Liver (tissue), 10 donors: ENCODE measurements at places on chromosomes 5 and 9. TPM values are rescaled to one million over a fixed set of nuclear protein-coding genes. Genes with fewer than 3 reads are reported as not detected.
A peak's percentile ranks its signal among the peaks of the same experiment; 100 is the strongest.

DNA sequence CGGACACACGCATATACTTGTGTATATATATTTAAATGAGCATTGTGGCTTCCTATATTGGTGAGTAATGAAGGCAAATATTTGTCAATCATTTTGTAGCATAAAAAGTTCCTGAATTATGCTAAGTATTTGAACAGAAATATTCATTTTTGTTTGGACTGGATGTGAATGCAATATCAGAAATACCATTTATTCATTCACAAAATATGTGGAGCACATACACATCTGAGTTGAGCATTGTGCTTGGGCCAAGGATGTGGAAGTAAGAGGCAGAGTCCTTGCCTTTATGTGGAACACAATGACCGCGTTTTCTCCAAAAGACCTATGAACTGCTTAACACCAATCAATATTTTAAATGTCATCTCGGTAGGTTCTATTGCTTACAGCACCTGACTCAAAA lies 1086.5 kb downstream of the NR2F1-AS1 start:
- H3K4me1 ChIP-seq: no peaks in the 10 kb centered on the region
- no peak for DNase-seq
- H3K27me3 ChIP-seq: no peaks in the 10 kb centered on the region
- H3K36me3 ChIP-seq: no peaks in the 10 kb centered on the region
- H3K27ac ChIP-seq: no peak overlapping the region

DNA sequence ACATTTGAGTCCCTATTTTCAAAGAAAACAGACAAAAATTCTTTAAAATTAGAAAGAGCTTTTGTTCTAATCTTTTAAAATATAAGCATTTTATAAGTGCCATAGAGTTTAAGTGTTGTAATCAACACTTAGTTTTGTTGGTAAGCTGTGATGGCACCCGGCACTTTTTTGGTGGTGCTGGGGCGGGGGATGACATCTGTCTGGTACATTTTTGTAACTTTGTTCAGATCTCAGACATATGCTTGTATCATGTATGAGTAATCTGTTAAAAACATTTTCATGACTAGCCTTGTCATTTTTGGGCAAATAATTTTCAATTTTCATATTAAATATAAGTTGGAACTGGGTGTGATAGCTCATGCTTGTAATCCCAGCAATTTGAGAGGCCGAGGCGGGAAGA lies 51.7 kb downstream of the UBAP1 start:
- no peak for DNase-seq
- H3K4me1 ChIP-seq: peaks cover 17% of the 10 kb centered on the region
- H3K4me3 ChIP-seq: no peak overlapping the region
- peaks cover 4% of the 10 kb centered on the region for H3K36me3 ChIP-seq
- H3K27ac ChIP-seq: no peak overlapping the region

DNA sequence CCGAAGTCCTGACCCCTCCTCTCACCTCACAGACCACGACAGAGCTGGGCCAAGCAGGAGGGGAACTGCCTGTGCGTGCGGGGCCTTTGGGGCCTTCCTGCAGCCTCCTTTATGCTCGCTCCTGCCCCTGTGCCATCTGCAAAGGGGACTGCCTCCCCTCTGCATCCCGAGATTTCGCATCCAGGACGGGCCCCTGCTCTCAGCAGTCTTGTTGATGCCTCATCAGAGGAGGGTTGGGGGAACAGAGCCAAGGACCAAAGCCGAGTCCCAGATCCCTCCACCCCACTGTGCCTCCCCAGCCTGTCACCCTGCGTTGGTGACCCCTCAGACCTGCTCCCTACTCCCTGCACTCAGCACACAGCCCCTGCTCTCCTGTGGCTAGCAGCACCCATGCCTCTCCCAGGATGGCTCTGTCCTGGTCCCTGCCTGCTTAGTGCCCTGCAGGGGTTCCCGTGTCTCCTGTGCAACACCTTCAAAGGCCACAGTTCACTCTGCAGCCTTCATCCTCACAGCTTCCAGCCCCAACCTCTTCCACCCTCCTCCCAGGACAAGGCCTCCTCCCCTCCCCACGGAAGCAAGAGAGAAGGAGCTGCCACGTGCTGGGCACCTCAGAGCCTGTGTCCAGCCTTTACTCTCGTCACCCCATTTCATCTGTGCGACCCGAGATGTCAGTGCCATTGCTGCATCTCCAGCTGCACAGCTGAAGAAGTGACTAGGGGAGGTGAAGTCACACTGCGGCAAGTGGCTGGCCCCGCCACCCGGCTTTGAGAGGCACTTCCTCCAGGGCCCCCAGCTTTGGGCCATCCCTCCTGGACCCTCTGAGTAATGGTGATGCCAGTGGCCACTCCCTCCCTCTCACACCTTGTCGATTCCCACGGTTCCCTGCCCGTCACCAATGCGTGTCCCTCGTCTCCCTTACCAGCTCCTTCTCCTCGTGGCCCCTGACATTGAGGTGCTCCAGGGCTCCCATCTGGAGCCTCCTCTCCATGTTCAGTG lies 62.6 kb upstream of the LRRTM2 start:
- H3K4me1 ChIP-seq: no peaks in the 10 kb centered on the region
- no peak overlapping the region for H3K4me3 ChIP-seq
- no peaks in the 10 kb centered on the region for H3K27me3 ChIP-seq
- H3K27ac ChIP-seq: no peak overlapping the region
- H3K36me3 ChIP-seq: peaks cover 5% of the 10 kb centered on the region

DNA sequence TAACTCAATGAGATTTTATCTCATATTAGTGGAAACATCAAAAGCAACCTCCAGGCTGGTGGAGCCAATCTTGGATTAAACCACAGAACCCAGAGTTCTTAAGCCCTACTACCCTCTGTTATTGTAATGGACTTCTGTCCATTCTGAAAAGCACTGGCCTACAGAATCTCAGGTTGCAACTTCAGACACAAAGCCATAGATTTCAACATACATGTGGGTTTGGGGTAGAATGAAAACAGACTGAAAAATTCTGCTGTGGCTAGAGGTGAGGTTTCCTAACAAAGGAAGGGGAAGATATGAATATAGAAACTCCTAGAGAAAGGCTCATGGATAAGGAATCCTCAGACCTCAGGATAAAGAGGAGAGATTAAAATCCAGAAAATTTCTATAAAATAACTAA lies 569.8 kb upstream of the RIOK2 start:
- H3K4me3 ChIP-seq: no peak overlapping the region
- no peak for DNase-seq
- H3K4me1 ChIP-seq: no peaks in the 10 kb centered on the region

GRCh38 chr5:174328631-174329299 lies 283.3 kb downstream of the NSG2 start:
- no peak overlapping the region for H3K4me3 ChIP-seq
- H3K27ac ChIP-seq: no peak overlapping the region
- peaks cover 9% of the 10 kb centered on the region for H3K27me3 ChIP-seq
- no peaks in the 10 kb centered on the region for H3K4me1 ChIP-seq
- no peaks in the 10 kb centered on the region for H3K36me3 ChIP-seq
- DNase-seq: no peak

DNA sequence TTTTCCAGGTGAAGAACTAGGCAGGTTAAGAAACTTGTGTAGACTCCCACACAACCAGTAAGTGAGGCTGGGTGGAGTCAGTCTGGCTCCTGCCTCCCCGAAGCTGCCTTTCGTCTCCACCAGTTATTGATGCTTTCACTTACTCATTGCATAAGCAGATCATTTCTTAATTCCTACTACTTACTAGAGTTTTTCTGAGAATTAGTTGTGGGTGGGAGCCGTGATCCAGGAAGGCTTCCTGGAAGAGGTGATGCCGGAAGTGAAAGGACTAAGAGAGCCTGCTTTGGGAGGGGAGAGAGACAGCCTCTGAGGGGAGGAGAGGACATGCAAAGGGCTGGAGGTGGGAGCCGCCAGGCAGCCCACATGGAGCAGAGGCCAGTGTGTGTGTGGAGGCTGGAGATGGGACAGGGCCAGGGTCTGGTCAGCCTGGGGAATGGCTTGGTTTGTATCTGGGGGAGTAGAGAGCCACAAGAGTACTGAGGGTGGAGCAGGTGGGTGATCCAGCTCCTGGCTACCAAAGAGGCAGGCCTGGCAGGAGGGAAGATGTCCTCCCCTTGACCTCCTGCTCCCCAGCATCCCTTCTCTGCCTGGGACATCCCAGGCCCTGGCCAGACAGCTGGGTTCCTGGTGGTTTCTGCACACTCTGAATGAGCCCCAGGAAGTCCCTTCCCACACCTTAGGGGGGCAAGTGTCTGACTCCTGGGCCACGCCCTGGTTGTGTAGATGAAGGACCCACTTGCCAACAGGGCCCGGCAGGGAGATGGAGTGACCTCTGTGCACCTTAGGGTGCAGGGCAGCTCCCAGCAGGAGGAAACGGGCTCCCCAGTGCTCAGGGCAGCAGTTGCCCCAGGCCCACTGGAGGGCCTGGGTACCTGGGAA lies 12.2 kb upstream of the CARD19 start:
- no peak overlapping the region for H3K4me3 ChIP-seq
- DNase-seq: no peak
- no peaks in the 10 kb centered on the region for H3K36me3 ChIP-seq

- H3K27me3 ChIP-seq: no peaks in the 10 kb centered on the region
- no peak for DNase-seq
- peaks cover 12% of the 10 kb centered on the region for H3K4me1 ChIP-seq
- peak overlapping the region; percentile 80 for H3K4me3 ChIP-seq
- no peaks in the 10 kb centered on the region for H3K36me3 ChIP-seq
- H3K27ac ChIP-seq: peak overlapping the region; percentile 98
Measured at GRCh38 chr9:27572566-27572917, 739 bp downstream of the C9orf72 start.

- H3K4me3 ChIP-seq: no peak overlapping the region
- no peak overlapping the region for H3K27ac ChIP-seq
- H3K36me3 ChIP-seq: no peaks in the 10 kb centered on the region
Measured at GRCh38 chr5:1003296-1003937, 5.2 kb upstream of the NKD2 start.

- H3K4me3 ChIP-seq: no peak overlapping the region
- no peaks in the 10 kb centered on the region for H3K27me3 ChIP-seq
- DNase-seq: no peak
- H3K36me3 ChIP-seq: peaks cover 21% of the 10 kb centered on the region
Measured at GRCh38 chr5:75574791-75575190, 36.5 kb upstream of the ANKDD1B start.

DNA sequence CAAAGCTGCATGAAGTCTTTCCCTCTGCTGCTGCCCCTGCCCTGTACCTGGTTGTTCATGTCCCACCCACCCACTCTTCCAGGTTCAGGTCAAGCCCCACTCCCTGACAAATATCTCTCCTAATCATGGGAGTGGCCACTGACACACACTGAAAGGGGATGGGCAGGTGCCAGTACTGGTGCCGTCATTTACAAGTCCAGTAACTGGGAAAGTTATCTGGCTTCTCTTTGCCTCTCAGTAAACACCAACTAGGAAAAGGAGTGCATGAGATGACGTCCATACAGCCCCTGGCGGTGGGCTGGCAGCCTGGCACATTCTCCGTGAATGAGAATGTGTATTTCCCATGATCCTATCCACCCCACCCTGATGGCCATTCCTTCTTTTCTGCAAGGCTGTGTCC lies 225.2 kb downstream of the FSTL4 start:
- H3K36me3 ChIP-seq: no peaks in the 10 kb centered on the region
- H3K4me3 ChIP-seq: no peak overlapping the region
- H3K4me1 ChIP-seq: no peaks in the 10 kb centered on the region
- H3K27ac ChIP-seq: no peak overlapping the region

DNA sequence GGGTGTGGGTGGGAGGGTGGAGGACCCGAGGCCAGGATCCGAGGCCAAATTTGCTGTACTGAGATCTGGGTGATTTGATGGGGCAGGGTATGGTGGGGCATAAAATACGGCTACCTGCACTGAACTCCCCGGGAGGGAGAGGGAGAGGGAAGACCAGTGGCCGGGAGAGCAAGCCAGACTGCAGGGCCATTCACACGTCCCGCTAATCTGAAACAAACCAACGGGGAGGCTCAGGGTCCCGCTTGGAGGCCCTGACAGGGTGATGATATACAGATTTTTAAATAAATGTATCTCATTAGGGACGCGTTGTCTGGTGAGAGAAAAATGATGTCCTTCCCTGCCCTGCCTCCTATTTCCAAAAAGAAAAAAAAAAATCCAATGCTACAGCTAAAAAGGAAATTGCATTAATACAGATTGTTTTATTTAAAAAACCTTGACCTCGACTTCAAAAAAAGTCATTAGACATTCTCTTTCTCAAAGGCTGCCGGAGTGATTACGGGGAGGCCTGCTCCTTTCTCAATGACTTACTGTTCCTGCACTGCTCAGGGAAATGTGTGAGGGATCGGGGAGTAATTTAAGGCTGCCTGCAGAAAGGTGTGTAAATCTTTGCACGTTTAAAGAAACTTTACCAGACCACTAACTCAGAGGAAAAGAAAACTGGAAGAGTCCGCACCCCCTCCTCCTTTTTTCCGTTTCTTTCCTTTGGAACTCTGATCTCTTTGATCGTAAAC lies 11.5 kb upstream of the PRRX2 start:
- H3K4me1 ChIP-seq: no peaks in the 10 kb centered on the region
- H3K4me3 ChIP-seq: no peak overlapping the region
- no peak overlapping the region for H3K27ac ChIP-seq

- no peak overlapping the region for H3K4me3 ChIP-seq
- H3K4me1 ChIP-seq: peaks cover 22% of the 10 kb centered on the region
- H3K27me3 ChIP-seq: no peaks in the 10 kb centered on the region
- no peak for DNase-seq
- H3K27ac ChIP-seq: peak overlapping the region; percentile 52
Measured at GRCh38 chr9:131397100-131397790, 3.4 kb downstream of the PRRC2B start.

DNA sequence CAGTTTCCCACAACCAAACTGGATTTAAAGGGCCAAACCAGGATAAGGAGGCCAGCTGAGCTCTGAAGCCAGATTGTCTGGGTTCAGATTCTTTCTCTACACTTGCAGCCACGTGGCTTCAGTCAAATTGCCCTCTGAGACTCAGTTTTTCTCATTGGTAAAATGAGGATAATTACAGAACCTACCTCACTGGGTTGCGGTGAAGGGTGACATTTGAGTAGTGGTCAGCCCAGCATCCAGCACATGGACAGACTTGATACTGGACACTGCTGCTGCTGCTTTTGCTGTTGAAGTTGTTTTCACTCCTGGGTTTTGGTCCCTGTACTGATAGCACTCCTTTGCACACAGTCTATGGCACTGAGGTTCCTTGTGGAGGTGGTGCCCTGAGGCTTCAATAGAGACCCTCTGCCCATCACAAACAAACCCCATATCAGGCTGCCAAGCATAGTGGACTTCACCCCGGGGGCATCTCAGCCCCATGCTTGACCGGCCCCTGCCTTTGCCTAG lies 25.7 kb upstream of the CDKN2AIPNL start:
- no peak overlapping the region for H3K4me3 ChIP-seq
- peak overlapping the region; percentile 29 for H3K27ac ChIP-seq
- no peaks in the 10 kb centered on the region for H3K36me3 ChIP-seq
- H3K27me3 ChIP-seq: no peaks in the 10 kb centered on the region

RARS1 gene
- total RNA-seq: 35.2 TPM

PCDHGA12 gene
- 1.9 TPM for total RNA-seq

PLAC8L1 gene
- not detected for total RNA-seq

ACTBL2 gene
- total RNA-seq: not detected

CRB2 gene
- 1.7 TPM for total RNA-seq

ZCCHC10 gene
- total RNA-seq: 8.5 TPM

BTNL8 gene
- 0.14 TPM for total RNA-seq

TNFSF8 gene
- total RNA-seq: 1.4 TPM
